Activated naive CD8-positive, alpha-beta T cell treated with anti-CD3 and anti-CD28 coated beads, Interleukin-2, amount 10 ng/mL, durations not matched to agents 7 days and 5 days (primary cell): ENCODE measurements at places on chromosomes 1 and 21. TPM values are rescaled to one million over a fixed set of nuclear protein-coding genes. Genes with fewer than 3 reads are reported as not detected.

GRCh38 chr21:29245104-29245643, 53.5 kb upstream of the BACH1 start:
- no peak for DNase-seq
- H3K27me3 ChIP-seq = no peaks in the 10 kb centered on the region
- H3K4me3 ChIP-seq = no peak overlapping the region
- no peak overlapping the region for H3K27ac ChIP-seq
- H3K4me1 ChIP-seq = peaks cover 7% of the 10 kb centered on the region

DNA sequence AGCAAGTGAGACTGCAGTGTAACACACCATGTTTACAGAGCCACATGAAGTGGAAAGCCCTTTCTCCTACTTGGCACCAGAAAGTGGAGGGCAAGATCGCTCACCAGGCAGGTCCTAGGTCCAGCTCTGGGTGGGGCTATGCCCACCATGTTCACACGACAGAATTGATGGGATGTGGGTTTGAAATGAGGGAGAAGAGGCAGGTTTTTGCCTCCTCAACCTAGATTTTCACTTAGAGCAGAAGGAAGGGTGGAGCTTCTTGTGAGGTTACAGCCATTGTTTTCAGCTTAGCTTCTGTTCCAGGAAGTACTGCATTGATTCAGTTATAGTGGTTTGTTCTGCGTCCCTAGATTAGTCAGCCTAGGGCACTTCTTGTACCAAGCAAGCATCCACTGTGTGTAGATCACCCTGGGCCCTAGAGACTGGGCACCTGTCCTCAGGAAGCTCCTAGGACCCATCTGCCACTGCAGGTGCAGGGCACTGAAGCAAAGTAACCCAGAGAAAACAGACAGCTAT, 2.3 kb downstream of the CD53 start:
- H3K4me3 ChIP-seq = peak overlapping the region; percentile 91
- H3K4me1 ChIP-seq = peaks cover 48% of the 10 kb centered on the region
- DNase-seq = peak; percentile 66

DNA sequence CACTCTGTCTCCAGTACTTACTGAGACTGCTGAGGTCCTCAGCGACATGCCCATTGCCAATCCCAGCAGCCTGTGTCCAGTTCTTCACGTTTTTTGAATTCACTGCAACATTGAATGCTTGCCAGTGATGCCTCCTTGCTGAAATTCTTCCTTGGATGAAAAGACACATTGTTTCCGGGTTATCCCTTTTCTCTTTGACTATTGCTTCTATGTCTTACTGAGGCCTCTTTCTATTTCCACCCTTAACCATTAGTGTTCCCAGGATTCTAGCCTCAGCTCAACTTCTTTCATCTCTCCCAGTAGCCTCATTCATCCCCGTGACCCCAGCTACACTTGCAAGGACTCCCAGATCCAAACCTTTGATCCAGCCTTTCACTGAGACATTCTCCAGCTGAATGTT, 46.5 kb upstream of the KIF26B start:
- H3K4me3 ChIP-seq = no peak overlapping the region
- no peak overlapping the region for H3K27ac ChIP-seq
- DNase-seq = no peak

- H3K4me3 ChIP-seq = no peak overlapping the region
- no peak overlapping the region for H3K27ac ChIP-seq
- no peaks in the 10 kb centered on the region for H3K27me3 ChIP-seq
- no peaks in the 10 kb centered on the region for H3K4me1 ChIP-seq
Measured at GRCh38 chr1:218683242-218683641, 338.1 kb downstream of the TGFB2 start.

DNA sequence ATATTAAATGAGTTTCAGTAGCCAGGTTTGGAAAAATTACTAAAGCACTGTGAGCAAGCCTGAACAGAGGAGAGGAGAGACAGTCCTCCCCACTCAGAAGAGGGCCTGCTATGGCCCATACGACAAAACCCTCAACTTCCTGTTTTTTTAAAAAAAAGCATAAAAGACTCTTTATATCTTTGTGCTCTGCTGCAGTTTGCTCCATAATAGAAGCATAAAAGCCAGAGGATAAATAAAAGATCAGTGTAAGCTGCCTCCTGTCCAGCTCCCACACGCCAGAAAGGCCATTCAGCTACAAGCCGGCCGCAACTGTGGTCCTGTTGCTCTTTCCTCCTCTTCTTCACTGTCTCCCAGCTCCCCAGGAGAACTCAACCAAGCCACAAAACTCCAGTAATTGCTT, 37.8 kb downstream of the NID1 start:
- no peak overlapping the region for H3K27ac ChIP-seq
- no peak overlapping the region for H3K4me3 ChIP-seq
- peaks cover 3% of the 10 kb centered on the region for H3K27me3 ChIP-seq
- peaks cover 9% of the 10 kb centered on the region for H3K4me1 ChIP-seq

GRCh38 chr1:235642943-235643371, 6.6 kb downstream of the GNG4 start:
- H3K27ac ChIP-seq = peak overlapping the region; percentile 38
- peaks cover 37% of the 10 kb centered on the region for H3K27me3 ChIP-seq
- DNase-seq = peak; percentile 38
- peaks cover 18% of the 10 kb centered on the region for H3K4me1 ChIP-seq
- H3K36me3 ChIP-seq = no peaks in the 10 kb centered on the region
- H3K4me3 ChIP-seq = peak overlapping the region; percentile 71

- H3K27me3 ChIP-seq = no peaks in the 10 kb centered on the region
- H3K36me3 ChIP-seq = peaks cover 5% of the 10 kb centered on the region
- H3K4me1 ChIP-seq = no peaks in the 10 kb centered on the region
- no peak overlapping the region for H3K27ac ChIP-seq
Measured at GRCh38 chr1:246320286-246320685, 186.8 kb downstream of the SMYD3 start.

DNA sequence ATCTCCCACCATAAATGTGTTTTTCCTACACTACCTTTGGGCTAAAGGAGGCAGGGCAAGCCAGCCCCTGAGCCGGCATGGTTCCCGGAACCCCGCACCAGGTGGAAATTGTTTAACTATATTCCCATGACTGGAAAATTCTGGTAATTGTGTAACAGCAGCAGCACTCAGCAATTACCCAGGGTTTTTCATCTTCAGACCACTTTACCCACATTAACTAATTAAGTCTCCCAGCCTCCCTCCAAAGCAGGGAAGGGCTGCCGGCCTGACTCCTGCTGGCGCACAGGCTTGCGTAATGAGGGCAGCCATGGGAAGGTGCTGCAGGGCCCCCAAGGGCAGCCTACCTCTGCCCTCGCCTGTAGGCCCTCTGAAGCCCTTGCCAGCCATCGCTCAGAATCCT, 140.7 kb upstream of the VAMP3 start:
- peaks cover 2% of the 10 kb centered on the region for H3K27me3 ChIP-seq
- no peaks in the 10 kb centered on the region for H3K36me3 ChIP-seq
- DNase-seq = no peak
- no peak overlapping the region for H3K4me3 ChIP-seq
- H3K27ac ChIP-seq = no peak overlapping the region

DNA sequence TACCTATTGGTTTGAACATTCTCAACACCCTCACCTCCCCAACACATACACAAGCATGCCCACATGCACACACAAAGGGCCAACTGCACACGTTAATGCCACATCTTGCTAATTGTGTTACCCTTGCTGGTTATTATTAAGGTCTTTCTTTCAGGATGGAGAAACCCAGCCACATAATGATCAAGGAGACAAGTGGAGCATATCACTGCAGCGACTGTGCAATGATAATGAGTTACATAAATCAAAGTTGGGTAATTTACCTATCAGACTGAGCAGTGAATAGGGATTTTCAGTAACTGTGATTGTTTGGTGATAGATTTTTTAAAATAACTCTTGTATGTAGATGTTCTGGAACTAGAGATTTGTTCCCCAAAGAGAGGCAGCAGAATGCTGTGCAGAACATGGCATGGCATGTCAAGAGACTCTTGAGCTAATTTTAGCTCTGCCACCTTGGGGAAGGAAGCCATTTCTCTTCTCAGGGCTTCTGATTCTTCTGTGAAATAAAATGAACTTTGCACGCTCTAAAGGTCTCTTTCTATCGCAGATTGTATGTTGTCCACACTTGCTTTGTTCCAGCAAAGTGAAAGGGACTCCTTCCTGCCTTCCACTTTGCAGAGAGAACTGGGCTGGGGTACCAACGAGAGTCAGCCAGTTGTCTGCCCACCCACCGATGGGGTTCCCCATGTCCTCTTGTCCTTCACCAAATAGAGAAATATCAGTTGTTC, 126.0 kb upstream of the CAMK1G start:
- peaks cover 13% of the 10 kb centered on the region for H3K27me3 ChIP-seq
- no peaks in the 10 kb centered on the region for H3K4me1 ChIP-seq
- no peak overlapping the region for H3K4me3 ChIP-seq
- H3K36me3 ChIP-seq = no peaks in the 10 kb centered on the region

GRCh38 chr21:32712043-32712442, 15.8 kb downstream of the SYNJ1 start:
- no peak overlapping the region for H3K27ac ChIP-seq
- peaks cover 12% of the 10 kb centered on the region for H3K4me1 ChIP-seq
- H3K4me3 ChIP-seq = no peak overlapping the region
- no peak for DNase-seq
- no peaks in the 10 kb centered on the region for H3K27me3 ChIP-seq

DNA sequence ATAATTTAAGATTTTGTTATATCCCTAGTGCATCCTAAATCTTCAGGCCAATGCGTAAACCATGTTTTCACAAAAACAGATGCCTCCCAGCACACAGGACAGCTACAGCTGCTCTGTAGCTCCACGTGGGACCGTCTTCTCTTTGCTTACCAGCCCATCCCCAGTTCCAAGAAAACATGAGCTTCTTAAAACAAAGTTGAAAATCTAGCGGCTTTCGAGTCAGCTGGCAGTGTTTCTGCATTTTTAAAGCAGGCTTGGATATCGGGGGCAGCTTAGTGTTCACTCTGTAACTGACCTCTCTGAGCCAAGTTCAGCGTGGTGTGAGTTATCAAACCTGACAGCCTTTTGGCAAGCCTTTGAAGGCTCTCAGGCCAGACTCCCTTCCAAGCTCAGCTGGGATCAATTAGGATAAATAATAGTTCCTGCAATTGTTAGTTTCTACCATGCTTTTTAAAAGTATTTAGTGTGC, 881.5 kb downstream of the LTN1 start:
- DNase-seq = no peak
- H3K4me1 ChIP-seq = no peaks in the 10 kb centered on the region
- no peak overlapping the region for H3K27ac ChIP-seq
- no peaks in the 10 kb centered on the region for H3K27me3 ChIP-seq
- H3K4me3 ChIP-seq = no peak overlapping the region

- DNase-seq = no peak
- H3K4me1 ChIP-seq = no peaks in the 10 kb centered on the region
- H3K27ac ChIP-seq = no peak overlapping the region
Measured at GRCh38 chr1:49045371-49045770, 268.7 kb upstream of the BEND5 start.

DNA sequence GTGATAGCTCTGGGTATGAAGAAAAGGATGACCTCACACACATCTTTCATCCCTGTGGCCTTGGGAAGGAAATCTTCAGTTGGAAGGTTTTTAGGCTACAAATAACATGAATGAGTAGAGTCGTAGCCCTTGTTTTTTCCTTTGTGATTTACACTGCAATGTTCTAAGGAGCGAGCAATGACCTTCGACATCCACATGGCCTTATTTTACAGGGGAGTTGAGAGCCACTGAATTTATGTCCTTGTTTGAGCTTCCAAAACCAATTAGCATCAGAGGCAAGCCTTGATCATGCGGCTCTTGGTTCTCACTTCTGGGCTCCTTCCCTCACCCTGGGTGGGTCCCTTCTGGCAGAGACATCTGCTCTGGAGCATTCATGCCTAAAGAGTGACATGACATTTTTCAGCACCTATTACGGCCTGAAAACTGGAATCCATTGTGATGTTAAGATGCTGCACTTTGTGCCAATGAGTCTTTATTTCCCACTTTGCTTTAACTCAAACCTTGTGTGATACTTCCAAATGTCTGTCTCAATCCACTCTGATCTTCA, 70.5 kb upstream of the RUNX1 start:
- peaks cover 3% of the 10 kb centered on the region for H3K27me3 ChIP-seq
- no peak overlapping the region for H3K27ac ChIP-seq
- no peak for DNase-seq
- H3K4me1 ChIP-seq = no peaks in the 10 kb centered on the region
- no peaks in the 10 kb centered on the region for H3K36me3 ChIP-seq
- H3K4me3 ChIP-seq = no peak overlapping the region

DNA sequence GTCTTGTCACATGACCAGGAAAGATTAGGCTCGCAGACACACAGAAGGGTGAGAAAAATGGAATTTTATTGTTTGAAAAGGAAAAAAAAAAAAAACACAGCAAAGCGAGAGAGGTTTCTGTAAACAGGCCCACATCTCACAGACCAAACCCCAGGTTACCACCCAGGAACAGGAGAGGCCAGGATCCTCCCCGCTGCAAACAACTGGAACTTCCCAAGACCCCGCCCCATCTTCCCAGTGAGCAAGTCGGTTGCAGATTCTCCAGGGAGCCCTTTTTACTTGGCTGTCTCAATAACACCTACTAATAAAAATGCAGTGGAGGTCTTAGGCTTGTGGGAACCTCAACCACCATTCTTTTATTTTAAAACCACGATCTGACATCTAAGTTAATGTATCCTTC, 84.7 kb upstream of the ETS2 start:
- no peak for DNase-seq
- H3K36me3 ChIP-seq = no peaks in the 10 kb centered on the region
- H3K4me3 ChIP-seq = no peak overlapping the region
- no peaks in the 10 kb centered on the region for H3K4me1 ChIP-seq

- H3K27me3 ChIP-seq = peaks cover 4% of the 10 kb centered on the region
- H3K36me3 ChIP-seq = no peaks in the 10 kb centered on the region
- H3K27ac ChIP-seq = no peak overlapping the region
Measured at GRCh38 chr1:175404177-175404576, 211.6 kb upstream of the KIAA0040 start.

DNA sequence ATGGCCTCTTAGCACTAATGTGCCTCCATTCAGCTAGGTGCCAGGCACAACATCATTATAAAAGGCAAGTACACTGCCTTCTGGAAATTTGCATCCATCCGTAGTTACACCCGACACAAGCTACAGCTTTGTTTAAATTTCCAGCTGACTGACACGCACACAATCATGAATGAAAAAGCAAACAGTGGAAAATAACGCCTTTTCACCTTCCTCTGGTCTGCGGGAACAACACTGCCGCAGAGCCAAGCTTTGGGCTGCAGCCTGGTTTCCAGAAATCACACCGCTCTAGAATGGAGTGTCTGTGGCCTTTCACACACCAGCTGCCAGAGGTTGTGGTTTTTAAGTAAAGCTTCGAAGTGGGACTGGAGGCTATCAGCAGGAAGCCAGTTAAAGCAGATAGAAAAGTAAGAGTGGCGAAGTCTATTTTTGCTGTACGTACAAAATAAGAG, 142.8 kb upstream of the COA6 start:
- peak overlapping the region; percentile 84 for H3K4me3 ChIP-seq
- H3K27ac ChIP-seq = peak overlapping the region; percentile 86
- DNase-seq = peak; percentile 58
- H3K27me3 ChIP-seq = no peaks in the 10 kb centered on the region

Gene GSTM1
- total RNA-seq = not detected

Gene PYGO2
- 55.3 TPM for total RNA-seq

Gene IL19
- not detected for total RNA-seq

Gene C1orf185
- total RNA-seq = not detected

Gene MROH9
- total RNA-seq = not detected

Gene ATAD3C
- total RNA-seq = 1.7 TPM

Gene ERG
- total RNA-seq = not detected
